ENCODE measurements at places on chromosomes 2 and 18. TPM values are rescaled to one million over a fixed set of nuclear protein-coding genes. Genes with fewer than 3 reads are reported as not detected.

- DNase-seq = no peak
Observed at GRCh38 chr2:10531874-10532637, 83.9 kb upstream of the ODC1 start.

Gene TMEM198
- polyA plus RNA-seq = 8.2 TPM

- no peak for DNase-seq
Observed at GRCh38 chr2:195238379-195238778, 418.6 kb upstream of the SLC39A10 start.

Gene RAB11FIP5
- polyA plus RNA-seq = 9.0 TPM

Gene SMARCAL1
- 19.2 TPM for polyA plus RNA-seq

- no peak for DNase-seq
Observed at GRCh38 chr2:19549821-19550220, 191.4 kb upstream of the OSR1 start.

DNA sequence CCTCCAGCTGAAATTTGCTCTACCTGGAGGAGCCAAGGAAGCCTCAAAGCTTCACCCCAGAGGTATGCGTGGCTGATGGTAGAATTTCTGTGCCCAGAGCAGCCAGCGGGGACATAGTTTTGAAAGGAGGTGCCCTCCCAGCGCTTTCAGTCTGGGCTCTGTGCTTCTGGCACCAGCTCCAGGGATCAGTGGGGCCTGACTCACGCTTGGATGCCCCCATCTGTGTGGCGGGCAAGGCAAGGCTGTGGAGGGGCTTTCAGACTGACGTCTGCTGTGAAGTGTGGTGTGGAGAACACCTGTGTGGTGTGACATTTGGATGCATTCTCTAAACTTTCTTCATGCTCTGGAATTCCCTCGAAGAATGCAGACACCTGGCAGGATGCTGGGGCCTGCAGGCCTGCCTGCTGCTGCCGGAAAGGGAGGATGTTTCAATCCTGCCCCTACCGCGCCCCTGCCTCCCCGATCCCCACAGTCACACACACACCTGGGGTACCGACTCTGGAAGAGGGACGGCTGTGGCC, 84.1 kb downstream of the CTIF start:
- no peak for DNase-seq

DNA sequence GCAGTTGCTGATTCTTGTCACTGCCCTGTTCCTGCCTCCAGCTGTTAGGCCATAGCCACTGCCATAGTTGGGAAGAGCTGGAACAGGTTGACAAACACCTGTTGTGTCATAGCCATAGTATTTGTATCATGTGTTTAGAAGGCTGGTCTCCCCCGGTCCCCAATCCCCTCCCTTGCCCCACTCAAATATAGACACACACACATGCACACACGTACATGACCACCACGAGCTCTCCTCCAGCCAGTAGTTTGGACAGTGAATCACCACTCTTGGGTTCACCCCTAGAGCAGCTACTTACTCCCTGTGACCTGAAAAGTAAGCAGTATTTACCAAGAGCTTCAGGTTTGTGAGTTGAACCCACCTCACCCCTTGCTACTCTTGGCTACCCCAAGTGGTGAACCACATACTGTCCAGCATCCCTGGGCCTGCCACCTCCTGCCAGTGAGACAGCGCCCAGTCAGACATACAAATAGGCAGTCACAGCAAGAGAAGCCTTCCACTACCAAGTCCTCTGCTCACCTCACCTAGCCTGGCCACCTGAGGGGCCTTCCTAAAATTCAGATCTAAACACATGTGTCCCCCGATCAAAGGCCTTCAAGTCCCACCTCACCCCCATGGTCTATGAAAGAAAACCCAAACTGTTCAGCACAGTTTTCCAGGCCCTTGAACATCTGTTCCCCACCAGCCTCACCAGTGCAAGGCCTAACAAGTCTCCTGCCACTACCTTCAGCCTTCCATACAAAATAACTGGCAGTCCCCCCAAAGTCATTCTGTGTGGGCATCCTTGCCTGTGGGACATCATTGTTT, 7.1 kb downstream of the PCBP1 start:
- DNase-seq = no peak

GRCh38 chr18:58721566-58722239, 50.4 kb downstream of the MALT1 start:
- peak; percentile 27 for DNase-seq

Gene NGEF
- 2.0 TPM for polyA plus RNA-seq

DNA sequence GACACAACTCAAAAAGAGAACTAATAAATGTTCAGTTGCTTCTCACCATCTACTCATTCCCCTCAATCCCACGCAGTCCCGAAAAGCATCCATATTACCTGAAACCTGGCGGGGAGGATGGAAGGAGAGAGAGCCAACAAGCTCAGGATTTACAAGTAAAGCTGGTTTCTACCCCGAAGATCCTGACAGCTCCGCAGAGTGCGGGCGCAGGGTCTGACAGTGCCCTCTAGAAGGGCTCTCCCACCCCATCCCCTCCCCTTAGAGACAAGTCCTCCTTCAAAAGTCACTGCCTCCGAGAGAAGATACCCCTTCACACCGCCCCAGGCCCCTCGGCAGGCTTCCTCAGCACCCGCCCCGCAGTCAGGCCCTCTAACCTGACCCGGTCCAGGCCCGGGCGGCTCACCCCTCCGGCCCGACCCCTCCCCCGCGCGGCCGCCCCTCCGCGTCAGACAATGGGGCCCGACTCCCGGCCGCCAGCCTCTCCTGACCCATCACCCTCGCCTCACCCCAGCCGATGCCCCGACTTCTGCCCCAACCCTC, 550 bp downstream of the RAB1A start:
- peak; percentile 32 for DNase-seq

Gene DHRS9
- polyA plus RNA-seq = 1.4 TPM

- peak; percentile 69 for DNase-seq
Observed at GRCh38 chr2:187422282-187422681, 25.8 kb downstream of the CALCRL start.

Gene CNRIP1
- polyA plus RNA-seq = 9.3 TPM

GRCh38 chr18:76450452-76451395, 44.3 kb downstream of the ZNF516 start:
- peak; percentile 65 for DNase-seq

Gene PLGLB1
- polyA plus RNA-seq = 4.6 TPM

DNA sequence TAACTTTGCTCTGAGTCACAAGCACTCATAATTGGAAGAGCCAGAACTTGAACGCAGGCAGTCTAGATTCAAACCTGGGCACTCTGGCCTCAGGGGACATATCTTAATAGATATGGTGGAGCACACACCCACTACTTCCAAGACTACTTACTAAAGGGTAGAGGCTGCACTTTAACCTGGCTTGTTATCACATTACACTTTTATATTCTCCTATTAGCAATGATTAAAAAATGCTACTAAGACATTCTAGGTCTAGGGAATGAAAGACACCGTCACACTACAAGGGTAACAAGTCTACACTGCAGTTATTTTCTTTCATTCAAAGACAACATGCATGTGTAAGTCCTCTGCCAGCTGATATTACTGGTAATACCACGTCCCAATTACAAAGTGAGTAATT, 258.8 kb downstream of the ZNF521 start:
- DNase-seq = no peak

DNA sequence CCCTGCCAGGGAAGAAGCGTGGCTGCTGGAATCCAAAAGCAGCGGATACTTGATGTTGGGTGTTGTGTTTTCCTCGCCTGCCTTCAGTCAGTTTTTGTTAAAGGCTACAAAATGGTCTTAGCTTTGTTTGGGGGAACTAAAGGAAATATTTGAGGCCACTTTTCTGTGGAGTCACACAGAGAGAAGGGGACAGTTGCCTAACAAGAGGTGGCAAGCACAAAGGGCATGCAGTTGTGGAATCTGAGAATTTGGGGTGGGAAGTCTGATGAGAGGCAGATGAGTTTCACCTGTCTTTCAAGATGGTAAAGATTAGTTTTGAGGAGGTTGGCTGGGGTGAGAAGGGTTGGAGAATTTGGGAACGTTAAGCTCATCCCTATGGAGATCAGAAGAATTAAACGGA, 2.9 kb downstream of the MALT1 start:
- no peak for DNase-seq

DNA sequence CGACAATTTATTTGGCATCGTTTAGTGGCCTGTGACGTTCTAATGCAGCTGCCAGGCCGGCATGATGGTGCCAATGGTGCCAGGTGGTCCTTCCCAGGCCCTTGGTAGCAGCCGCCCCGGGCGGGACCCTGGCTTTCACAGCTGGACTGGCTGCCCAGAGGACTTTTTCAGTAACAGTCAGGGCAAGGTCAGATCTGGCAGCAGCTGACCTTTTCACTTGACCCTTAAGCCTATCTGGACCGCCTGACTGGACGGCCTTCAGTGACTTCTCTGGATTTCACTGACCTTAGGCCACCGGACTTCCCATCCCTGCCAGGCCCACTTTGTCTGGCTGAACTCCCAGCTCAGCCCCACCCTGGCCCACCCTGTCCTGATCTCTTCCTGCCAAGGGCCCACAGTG, 15.9 kb downstream of the TRIB2 start:
- DNase-seq = no peak

GRCh38 chr2:170503971-170504809, 210.9 kb upstream of the SP5 start:
- DNase-seq = peak; percentile 20

GRCh38 chr2:211055438-211055837, 499.0 kb downstream of the CPS1 start:
- DNase-seq = no peak

Measured in cardiac muscle cell (in vitro differentiated cells and primary cell).